ENCODE measurements at places on chromosomes 12 and 14.

- no peak for DNase-seq
These were observed 25.4 kb upstream of the COL2A1 start for GRCh38 chr12:48029491-48030172.

GRCh38 chr12:9755035-9755434 is 5.7 kb downstream of the CD69 start:
- DNase-seq: no peak

GRCh38 chr14:95981965-95982364 is 57.2 kb upstream of the C14orf132 start:
- DNase-seq: no peak

DNA sequence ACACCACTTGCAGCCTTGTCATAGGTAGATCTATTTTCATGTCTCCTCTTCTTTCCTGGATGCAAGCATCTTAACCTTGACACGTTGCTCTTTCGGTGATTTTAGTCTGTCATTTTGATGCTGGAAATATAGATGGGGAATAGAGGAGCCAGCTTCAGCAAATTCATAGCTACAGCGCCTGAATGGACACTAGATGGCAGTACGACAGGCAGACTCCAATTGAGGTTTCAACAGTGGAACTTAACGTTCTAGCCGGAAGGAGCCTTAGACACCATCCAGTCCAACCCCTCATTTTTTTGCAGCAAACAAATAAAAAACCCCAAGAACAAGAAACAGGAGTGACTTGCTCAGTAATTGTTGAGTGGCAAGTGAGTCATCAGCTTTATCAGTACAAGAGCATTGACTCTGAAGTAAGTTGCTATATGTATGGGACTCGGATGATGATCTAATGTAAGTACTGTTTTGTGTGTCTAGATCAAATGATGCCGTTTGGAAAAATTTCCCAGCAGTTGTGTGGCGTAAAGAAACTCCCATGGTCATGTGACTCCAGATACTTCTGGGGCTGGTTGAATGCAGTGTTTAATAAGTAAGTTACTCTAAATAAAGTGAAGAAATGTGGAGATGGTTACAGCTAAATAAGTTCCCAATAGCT is 9.0 kb downstream of the DMAC2L start:
- DNase-seq: peak; percentile 17

DNA sequence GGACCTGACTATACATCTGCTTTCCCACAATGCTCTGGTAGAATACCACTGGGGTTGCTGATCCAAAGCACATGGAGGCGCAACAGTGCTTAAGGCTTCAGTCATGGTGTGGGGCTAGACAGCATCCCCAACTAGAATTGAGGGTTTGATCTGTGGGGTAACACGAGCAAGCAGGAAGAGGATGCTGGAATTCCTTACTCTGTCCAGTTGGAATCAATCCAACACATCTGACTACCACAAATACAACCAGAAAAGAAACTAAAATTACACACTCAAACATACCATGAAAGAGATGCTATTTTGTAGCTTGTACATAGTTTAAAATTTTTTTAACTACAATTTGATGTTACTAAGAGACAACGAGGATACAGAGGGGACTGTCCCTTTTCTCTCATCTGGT is 40.4 kb upstream of the GTF2A1 start:
- no peak for DNase-seq

- DNase-seq: no peak
These were observed 30.4 kb downstream of the TRPV4 start for GRCh38 chr12:109802828-109803227.

DNA sequence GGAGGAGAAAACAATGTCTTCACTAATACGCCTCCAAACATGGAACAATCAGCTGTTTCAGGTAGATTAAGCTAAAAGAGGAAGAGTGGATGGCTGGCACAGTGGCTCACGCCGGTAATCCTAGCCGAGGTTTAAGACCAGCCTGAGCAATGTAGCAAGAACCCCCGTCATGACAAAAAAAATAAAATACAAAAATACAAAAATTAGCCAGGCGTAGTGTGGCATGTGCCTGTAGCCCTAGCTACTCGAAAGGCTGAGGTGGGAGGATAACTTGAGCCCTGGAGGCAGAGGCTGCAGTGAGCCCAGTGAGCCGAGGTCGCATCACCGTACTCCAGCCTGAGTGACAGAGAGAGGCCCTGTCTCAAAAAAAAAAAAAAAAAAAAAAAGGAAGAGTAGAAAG is 1.2 kb upstream of the MED13L start:
- DNase-seq: no peak

DNA sequence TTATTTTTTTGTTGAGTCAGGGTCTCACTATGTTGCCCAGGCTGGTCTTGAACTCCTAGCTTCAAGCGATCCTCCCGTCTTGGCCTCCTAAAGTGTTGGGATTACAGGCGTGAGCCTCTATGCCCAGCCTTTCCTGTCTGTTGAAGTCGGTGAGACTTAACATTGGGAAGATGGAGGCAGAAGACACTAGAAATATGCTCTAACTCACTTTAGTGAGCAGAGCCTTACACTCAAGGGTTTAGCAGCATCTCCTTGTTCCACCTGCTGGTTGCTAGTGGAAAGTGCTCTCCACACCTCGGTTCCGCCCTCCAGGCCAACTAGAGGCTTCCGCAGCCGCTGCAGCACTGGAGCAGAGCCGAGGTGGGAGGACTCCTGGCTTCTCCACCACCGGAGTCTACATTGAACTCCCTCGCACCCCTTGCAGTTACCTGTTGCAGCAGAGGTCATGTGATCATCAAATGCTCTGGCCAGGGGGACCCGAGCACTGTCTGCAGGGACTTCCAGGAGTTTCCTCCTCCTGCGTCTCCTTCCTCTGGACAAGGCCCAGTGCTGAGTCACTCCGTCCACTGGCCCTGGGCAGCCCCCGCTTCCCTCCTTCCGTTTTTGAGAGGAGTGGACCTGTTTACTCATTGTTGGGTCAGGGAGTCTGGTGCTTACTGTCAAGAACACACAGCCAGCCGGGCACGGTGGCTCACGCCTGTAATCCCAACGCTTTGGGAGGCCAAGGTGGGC is 9.4 kb upstream of the HVCN1 start:
- peak; percentile 53 for DNase-seq

DNA sequence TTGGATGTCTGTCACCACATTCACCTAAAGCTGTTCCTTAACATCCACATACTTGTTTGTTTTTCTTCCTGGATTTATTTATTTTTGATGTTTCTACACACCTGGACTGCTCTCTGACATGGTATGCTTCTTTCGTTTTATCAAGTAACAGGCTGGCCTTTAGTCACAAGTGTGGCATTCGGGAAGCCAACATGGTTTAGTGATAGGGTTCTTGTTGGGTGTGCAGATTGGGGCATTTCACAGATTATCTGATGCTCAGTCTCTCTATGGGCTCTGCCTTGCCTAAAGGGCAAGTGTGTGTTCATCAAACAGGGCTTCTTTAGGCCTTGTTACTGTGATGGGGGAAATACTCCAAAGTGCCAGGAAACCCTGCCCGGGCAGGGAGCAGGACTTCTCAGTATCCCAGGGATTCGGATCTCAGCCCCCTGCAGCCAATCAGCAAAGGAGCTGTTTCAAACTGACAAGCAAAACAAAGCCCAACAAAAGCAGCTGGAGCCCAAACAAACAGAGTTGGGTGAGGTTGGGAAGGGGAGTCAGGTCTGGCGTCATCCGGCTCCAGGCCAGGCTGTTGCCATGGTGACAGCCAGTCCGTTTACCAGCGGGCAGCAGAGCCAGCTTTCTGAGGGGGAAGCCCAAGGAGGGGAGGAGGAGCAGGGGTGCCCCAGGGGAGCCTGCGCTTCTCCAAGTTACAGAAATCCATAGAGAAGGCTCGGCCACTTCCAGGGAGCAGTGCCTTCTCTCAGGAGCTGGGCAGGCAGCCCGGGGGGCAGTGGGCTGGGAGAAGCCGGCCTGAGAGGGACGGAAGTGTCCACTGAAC is 31.9 kb downstream of the FOS start:
- no peak for DNase-seq

All from stimulated activated CD8-positive, alpha-beta memory T cell treated with anti-CD3 and anti-CD28 coated beads, Interleukin-7, amount 100 ng/mL, for 1 hour (primary cell).